Fibroblast of skin of right quadriceps (primary cell): ENCODE measurements at places on chromosomes 5 and 9.

GRCh38 chr5:79241535-79241979 lies 5.6 kb downstream of the JMY start:
- no peak for DNase-seq

GRCh38 chr9:5571629-5572232 lies 57.2 kb upstream of the RIC1 start:
- no peak for DNase-seq

GRCh38 chr5:132495667-132496190 lies 5.2 kb upstream of the IRF1 start:
- DNase-seq, result peak; percentile 84

DNA sequence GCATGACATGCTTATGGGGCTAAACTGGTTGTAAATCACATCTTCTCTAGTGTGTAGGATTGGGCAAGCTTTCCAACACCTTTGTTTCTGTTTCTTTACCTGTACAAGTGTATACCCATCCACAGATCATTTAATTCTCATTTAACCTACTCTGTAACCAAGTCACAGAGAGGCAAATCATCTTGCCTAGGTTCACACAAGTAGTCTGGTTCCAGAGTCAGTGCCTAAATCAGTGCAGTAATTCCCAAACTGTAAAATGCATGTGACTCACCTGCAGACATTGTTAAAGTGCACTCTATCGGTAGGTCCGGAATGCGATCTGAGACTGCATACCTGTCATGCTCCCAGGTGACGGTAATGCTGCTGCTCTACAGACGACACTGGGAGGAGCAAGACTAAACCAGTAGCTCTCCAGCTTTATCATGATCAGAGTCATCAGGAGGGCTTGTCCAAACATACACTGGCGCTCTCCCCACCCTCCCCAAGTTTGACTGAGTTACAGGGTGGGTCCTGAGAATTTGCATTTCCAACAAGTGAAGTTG lies 107.9 kb upstream of the FREM1 start:
- DNase-seq, result no peak

- DNase-seq, result no peak
Observed at GRCh38 chr5:35026280-35026840, 21.4 kb downstream of the AGXT2 start.

GRCh38 chr9:85898332-85898731 lies 42.6 kb upstream of the NAA35 start:
- DNase-seq, result no peak

DNA sequence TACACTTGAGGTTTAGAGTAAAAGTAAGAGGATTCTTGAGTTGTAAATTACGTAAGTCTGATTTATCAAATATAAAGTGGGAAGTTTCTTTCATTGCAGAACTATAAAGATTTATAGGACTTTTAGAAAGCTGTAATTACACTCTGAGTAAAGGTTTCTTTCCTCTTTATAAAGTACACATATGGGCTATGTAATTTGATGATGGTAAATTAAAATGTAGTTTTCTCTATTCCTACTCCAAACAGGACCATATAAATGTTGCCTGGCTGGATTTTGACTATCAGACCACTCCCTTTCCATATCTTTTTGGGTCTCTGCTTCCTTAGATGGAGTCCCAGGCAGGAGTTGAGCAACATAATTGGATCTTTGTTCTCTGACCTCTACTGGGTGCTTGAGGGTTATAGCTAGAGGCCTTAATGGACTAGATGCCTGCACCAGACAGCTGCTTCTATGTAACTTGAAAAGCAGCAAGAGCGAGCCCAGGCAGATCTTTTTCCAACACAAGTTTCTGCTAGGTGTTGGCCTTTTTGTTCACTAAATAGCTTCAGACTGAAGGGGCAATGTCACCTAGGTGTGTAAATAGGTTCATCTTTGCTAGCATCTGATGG lies 11.4 kb upstream of the TEX48 start:
- no peak for DNase-seq

DNA sequence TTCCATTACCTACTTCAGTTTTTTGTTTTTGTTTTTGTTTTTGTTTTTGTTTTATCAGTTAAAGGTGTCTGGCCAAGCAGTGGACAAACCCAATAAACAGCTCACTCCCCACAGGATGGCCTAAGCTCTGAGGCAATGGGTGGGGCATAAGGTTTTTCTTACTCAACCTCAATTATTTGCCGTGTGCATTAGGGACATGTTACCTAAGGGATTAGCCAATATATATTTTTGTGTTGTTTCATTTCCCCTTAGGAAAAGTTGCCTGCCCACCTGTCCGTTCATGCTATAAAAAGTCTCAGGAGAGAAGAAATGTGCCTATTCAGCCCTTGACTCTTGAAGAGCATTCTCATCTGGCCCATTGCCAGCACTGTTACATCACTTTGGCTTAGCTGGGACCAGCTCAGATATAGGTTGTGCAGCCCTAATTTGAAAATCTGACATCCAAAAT lies 7.3 kb downstream of the SH3RF2 start:
- DNase-seq, result peak; percentile 49

GRCh38 chr5:15008476-15008875 lies 136.9 kb upstream of the ANKH start:
- DNase-seq, result peak; percentile 94

DNA sequence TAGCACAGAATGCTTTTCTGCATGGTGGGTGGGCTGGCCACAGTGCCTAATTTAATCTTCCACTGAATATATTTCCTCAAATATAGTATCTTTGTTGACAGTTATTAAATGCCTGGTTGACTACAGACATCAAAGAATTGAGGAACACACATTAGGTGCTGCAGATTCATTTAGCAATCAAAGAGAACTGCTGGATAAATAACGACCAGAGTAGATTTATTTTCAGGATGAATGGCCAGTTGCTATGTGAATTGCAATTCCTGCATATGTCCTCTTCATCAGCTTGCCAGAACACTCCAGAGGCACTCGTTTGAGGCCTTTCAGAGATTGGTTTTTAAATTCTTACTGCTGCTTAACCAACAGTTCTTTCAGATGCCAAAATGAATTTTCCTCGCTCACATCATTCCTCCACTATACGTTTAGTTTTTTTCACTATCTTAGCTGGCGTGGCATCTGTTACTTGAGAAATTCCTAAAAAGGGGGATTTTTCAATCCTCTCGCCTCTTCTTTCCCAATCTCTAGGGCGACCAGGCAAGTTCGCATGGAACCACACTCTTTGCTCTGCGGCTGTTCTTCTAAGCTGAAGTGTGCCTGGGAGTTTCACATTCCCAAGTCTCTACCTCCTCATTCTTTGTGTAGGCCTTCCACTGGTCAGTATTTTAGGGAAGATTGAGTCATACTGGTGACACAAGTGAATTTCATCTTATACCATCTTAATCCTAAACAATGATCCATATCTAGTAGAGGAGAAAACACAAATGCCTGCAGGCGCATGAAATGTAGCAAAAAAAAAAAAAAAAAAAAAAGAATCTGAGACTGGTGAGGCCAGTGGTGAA lies 237.1 kb upstream of the NMUR2 start:
- no peak for DNase-seq

DNA sequence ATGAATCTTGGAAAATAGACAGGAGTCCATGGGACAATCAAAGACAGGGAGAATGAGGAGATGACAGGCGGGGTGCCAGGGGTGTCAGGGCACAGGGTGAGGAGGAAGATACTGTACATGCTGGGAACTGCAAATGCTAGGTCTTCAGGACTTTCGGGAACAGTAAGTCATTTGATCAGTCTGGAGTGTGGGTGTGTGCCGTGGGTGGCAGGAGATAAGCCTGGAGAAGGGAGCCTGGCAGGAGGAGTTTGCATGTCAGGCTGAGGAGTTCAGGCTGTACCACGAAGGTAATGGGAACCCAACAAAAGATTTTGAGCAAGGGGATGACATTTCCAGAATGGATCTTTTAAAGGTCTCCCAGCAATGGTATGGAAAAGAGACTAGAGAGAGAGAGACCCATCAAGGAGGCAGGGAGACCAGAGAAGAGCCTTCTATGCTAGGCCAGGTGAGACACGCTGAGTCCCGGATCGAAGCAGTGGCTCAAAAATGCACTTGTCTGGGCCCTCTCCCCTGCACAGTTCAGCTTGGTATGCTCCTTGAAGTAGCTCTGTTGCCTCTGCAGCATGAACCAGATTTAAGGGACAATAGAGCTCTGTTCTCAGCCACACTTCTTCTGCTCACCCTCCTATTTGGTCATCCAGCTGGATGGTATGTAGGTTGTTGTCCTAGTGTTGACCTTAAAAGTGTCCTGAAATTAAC lies 77.0 kb upstream of the FER start:
- no peak for DNase-seq

DNA sequence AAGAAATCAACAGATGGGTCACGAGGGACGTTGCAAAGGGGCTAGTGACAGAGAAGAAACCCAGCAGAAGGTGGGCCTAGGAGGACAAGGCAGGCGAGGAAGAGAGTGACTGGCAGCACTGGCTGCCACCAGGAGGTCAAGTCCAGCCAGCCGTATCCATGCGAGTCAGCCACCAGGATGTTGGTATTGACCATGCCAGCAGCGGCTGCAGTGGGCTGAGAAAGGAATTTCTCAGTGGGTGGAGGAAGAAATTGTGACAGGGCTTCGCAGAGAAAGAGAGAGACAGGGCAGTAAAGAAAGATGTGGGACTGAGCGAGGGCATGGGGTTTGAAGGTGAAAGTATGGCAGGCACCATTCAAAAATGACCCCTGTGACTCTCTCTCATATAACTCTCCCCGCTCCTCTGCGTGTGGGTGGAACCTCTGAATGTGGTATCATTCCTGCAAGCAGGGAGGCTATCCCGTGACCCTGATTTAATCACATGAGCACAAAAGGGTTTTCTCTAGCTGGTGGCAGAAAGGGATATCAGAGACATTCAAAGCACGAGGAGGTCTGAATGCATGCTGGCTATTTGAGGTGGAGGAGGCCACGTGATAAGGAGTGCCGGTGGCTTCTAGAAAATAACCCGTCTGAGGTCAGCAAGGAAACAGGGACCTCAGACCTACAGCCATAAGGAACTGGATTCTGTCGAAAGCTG lies 45.4 kb upstream of the FBXW11 start:
- no peak for DNase-seq

- no peak for DNase-seq
Observed at GRCh38 chr5:61177716-61178115, 15.4 kb upstream of the SMIM15 start.

DNA sequence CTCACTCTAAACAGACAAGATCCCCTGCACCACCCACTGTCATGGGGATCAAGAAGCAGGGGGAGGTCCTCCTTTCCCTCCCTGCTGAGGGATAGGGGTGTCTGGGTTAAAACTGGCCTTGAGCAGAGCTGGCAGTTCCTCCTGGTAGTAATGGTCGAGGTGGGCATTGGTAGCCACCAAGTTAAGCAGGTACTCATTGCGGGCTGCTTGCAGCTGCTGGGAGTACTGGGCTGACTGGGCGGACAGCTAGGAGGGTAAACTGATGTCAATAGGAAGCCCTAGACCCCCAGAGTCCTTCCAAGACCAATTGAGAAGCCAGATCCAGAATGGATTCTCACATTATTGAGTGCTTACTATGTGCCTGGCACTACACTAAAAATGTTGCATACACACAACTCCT lies 3.4 kb downstream of the FCHSD1 start:
- no peak for DNase-seq

DNA sequence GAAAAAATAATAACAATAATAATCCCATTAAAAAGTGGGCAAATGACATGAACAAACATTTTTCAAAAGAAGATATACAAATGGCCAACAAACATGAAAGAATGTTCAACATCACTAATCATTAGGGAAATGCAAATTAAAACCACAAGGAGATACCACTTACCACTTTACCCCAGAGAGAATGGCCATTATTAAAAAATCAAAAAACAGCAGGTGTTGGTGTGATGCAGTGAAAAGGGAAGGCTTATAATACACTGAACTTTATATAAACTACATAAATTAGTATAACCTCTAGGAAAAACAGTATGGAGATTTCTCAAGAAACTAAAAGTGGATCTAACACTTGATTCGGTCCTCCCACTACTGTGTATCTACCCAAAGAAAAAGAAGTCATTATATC lies 81.9 kb downstream of the DROSHA start:
- no peak for DNase-seq
